NCI-H1436 treated with DMSO at 0.1 percent for 48 hours (cell line): ENCODE measurements at places on chromosomes 11 and 22.

DNA sequence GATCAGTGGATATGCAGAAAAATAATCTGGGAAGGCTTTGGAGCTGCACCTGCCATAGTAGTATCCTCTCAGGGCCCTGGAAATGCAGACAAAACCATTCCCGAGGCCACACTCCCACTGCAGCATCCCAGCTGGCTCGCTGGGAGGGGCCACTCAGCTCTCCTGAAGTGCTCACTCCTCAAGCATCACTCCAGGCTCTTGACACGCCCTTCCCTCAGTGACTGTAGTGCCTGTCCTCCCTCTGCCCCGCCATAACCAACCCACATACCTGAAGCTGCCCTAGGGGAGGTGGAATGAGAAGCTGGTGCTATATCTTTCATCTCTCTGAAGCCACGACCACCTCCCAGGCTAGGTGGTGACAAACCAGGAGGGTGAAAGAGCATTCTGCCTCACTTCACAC is 4.8 kb downstream of the DSCAML1 start:
- DNase-seq: no peak

GRCh38 chr11:101129203-101129943 is at the start of gene PGR:
Gene PGR (minus strand): TSS chr11:101129813. CDS start chr11:101129070, 743 bp downstream.
- DNase-seq: no peak

- DNase-seq: peak; percentile 84
Observed at GRCh38 chr11:84247926-84248325, 961.8 kb upstream of the CCDC90B start.

- DNase-seq: no peak
Observed at GRCh38 chr22:30843245-30843644, 125.3 kb downstream of the MORC2 start.

- DNase-seq: no peak
Observed at GRCh38 chr22:49517211-49517610, 310.5 kb downstream of the BRD1 start.
